ENCODE measurements at places on chromosomes 12 and 14.

DNA sequence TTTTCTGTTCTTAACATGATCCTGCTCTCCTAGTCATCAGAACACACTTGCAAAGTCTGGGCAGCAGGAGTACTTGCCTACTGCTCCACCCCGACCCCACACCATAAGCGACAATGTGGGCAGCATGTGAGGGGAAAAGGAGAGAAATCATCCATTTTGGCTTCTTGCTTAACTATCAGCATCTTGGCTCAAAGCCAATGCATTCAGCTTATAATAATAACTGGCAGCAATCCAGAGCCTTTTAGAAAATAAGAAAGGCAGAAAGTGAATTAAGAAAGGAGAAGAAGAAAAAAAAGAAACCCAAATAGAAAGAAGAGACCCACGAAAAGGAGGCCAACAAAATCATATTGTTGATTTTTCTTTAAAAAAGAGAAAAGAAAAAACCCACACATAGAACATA lies 930.8 kb downstream of the BCL11B start:
- DNase-seq, result no peak

DNA sequence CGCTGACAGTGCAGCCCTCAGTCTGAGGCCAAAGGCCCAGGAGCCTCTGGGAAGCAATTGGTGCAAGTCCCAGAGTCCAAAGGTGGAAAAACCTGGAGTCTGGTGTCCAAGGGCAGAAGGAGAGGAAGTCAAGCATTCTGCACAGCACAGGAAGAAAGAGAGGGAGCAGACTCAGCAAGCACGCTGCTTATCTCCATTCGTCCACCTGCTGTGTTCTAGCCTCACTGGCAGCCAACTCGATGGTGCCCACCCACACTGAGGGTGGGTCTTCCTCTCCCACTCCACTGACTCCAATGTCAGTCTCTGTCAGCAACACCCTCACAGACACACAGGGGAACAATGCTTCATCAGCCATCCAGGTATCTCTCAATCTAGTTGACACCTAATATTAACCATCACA lies 38.8 kb downstream of the HELB start:
- DNase-seq, result no peak

DNA sequence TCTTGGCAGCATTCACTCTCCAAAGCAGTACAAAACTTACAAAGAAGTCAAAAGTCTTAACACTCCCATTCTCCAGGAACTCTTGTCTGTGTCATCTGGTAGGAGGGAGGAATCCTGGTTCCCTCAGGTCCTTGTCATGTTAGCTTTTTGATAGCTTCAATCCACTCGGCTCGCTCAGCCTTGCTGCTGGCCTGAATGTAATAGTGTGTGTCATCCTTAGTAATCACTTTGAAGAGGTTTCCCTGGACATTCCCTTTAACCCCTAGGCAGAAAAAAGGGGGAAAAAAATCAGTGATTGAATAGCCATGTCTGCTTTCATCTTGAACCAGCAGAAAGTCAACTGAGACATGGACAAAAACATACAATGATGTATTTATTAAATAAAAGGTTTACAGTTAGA lies 24.8 kb downstream of the PLEK2 start:
- no peak for DNase-seq

DNA sequence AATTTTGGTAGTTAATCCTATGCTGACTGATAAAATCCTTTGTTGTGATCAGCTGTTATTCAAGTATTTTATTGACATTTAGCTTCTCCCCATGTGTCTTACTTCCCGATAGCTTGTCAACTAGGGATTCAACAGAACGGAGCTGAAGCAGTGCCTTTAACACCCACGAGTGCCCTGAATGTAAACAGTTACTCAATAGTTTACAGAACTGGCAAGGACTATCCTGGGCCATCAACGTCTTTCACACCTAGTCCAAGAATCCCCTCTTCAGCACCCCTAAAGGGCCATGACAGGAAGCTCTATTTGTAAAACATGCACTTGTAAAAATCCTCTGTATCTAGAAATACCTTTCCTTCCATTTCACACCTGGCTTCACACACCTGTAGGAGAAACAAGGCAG lies 45.3 kb downstream of the SETD3 start:
- no peak for DNase-seq

- no peak for DNase-seq
These were observed 401.3 kb downstream of the DIO2 start for GRCh38 chr14:79809849-79810612.

GRCh38 chr14:102573591-102574046 lies 18.8 kb upstream of the RCOR1 start:
- no peak for DNase-seq

DNA sequence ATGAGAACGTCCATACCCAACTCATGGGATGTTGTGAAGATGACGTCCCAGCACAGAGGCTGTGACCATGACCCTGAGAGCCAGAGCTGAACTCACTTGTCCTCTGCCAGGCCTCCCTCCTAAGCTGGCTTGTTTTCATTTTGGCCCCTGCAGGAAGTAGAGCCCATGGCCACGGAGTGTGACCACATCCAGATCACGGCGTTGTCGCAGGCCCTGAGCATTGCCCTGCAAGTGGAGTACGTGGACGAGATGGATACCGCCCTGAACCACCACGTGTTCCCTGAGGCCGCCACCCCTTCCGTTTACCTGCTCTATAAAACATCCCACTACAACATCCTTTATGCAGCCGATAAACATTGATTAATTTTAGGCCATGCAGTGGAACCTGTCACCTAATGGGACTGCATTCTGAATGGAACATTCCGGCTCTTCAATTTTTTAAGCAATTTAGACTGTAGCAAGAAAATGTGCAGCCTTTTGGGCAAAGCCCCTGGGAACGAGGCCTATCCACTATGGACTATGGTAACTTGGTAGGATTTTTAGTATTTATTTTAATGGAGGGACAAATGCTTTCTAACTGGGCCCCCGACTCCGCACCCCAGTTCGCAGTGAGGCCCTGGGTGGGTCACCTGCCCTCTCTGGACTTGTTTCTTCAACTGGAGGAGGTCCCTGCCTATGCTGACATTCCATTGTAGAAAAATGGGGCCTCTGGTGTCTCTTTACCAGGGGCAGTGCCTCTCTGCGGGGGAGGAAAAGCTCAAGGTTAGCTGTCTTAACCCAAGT lies 19.6 kb downstream of the OTUB2 start:
- no peak for DNase-seq

GRCh38 chr14:74834692-74835392 lies 41.1 kb downstream of the PROX2 start:
- no peak for DNase-seq

DNA sequence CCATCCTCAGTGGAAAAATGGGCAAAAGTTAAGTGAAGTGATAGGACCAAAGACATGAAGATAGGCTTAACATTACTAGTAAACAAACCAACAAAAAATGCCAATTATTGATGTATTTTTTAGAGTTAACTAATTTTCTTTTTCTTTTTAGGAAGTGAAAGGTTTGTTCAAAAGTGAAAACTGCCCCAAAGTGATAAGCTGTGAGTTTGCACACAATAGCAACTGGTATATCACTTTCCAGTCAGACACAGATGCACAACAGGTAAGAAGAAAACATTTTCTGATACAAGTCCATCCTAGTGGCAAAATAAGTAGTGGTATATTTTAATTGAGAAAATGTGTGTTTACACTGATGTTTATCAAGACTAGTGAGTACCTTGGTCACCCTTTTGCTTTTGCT lies 39.6 kb downstream of the LARP4 start:
- DNase-seq, result no peak

- no peak for DNase-seq
These were observed 41.2 kb upstream of the PPM1H start for GRCh38 chr12:62976110-62976662.

DNA sequence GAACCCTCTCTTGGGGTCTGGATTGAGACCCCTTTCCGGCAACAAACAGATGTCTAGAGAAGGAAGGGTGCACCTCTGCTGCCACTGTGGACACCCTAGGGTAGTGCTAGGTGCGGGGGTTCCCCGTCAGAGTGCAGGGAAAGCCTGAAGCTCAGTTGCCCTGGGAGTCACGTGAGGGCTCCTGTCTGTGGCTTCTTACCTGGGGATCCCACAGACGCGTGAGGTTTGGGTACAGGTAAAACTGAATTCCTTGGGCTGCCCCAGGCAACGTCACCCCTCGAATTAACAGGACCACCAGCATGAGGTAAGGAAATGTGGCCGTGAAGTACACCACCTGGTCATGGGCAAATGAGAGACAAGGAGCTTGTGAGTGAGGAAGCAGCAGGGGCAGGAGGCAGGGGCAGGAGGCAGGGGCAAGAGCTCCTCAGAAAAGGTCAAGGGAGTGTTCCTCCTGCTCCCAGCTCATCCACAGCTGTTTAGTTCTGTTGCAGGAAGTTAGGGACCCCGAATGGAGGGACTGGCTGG lies 21.0 kb upstream of the SLC6A12 start:
- no peak for DNase-seq

- DNase-seq, result no peak
These were observed 26.1 kb upstream of the GZMB start for GRCh38 chr14:24659916-24660570.

DNA sequence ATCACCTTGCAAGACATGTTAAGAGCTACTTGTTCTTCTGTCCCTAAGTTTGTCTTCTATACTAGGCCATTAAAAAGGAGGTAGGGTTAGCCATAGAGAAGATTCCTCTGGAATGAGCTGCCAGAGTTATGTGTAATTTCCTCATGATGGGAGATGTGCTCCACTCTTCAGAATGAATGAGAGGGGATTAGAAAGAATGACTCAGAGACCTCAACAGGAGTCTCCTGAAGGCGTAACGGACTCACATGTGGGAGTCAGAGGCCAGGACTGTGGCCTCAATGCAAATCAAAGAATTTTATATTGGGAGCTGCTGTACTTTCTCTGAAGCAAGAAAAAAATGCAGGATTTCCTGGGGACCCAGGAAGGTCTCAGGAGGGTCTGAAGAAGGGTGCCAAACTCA lies 87.8 kb upstream of the ATXN7L3B start:
- no peak for DNase-seq

- DNase-seq, result no peak
These were observed 79.5 kb downstream of the OTOGL start for GRCh38 chr12:80178846-80179245.

- no peak for DNase-seq
These were observed 14.2 kb upstream of the CDKL1 start for GRCh38 chr14:50410921-50411320.

- DNase-seq, result no peak
These were observed 9.3 kb downstream of the TESPA1 start for GRCh38 chr12:54975272-54975671.

- no peak for DNase-seq
These were observed 76.4 kb upstream of the ANO4 start for GRCh38 chr12:100718187-100718586.

DNA sequence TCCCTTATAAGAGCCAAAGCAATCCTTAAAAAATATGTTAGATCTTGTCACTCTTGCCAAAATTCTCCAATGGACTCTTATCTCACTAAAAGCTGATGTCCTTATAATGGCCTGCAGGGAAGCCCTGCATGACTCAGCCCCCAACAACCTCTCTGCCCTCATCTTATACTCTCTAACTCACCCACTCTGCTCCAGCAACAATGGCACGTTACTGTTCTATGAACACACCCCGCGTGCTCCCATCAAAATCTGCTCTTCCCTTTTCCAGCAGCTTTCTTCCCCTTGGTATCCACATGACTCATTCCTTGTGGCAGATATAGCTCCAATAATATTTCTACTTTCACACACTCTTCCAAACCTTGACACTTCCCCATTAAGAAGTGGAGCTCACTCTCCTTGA lies 108.1 kb downstream of the DENND5B start:
- DNase-seq, result no peak

DNA sequence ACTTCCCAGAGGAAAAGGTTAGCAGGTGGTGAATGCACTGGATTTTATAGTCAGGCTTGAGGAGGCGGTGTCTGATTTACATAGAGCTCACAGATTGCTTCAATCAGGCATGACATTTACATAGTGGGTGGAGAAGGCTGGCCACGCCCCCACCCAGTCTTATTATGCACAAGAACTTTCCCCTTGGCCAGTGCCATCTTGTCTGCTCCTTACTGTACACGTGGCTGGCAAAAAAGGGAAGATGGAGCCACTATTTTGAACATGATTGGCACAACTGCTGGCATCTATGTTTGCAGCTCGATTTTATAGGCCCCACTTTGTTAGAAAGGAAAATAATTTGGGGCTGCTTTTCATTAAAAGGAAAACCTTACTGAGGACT lies 10.9 kb upstream of the LGMN start:
- no peak for DNase-seq

GRCh38 chr14:62673014-62673755 lies 372.1 kb downstream of the KCNH5 start:
- DNase-seq, result no peak

DNA sequence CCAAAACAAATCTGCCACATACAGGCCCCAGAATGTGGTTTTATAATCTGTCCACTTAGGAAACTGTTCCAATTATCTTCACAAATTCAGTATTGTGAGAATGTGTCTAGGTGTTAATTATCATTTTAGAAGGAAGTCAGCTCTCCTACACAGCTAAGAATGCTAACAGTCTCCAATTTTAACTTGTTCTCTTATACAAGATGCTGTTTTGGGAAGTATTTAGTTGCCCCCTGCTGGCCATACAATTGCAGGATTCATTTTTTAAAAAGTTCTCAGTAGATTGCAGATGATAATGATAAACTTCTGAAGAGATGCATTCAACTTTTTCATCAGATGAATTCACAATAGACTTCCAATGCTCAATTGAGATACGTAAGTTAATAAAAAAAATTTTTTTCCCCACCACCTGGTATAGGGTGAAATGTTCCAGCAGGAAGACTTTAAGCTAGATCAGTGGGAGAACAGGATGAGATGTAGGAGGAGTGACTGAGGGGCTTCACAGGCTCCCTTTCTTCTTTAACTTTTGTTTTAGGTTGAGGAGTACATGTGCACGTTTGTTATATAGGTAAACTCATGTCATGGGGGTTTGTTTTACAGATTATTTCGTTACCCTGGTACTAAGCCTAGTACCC lies 27.3 kb upstream of the OSBPL8 start:
- DNase-seq, result no peak

DNA sequence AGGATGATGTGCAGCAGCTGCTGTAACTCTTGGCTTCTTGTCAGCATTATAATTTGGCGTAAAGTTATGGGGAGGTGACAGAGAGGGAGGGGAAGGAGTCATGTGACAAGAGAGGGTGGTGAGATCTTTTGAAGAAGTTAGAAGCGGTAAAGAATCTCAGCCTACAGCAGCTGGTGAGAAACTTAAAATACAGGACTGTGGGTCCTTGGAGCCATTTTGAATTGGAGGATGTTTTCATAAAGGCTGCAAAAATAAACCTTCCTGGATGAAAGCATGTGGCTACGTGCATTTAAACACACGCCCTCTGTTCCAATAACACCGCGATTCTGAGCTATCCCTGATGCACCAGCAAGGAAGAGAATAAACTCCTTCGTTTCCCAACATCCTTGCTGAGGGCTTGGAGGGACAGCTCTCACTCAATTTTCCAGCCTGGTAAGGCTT lies 133.7 kb downstream of the TMEM30B start:
- DNase-seq, result no peak

- no peak for DNase-seq
These were observed 88.6 kb downstream of the DDHD1 start for GRCh38 chr14:53064475-53064874.
